CD4-positive, alpha-beta T cell treated with Interleukin-15 for 1 hour (primary cell): ENCODE measurements at places on chromosomes 7 and 10.

GRCh38 chr10:89241486-89242344, 9.9 kb downstream of the LIPA start:
- DNase-seq, result no peak

GRCh38 chr10:104104926-104105325, 17.0 kb upstream of the SFR1 start:
- no peak for DNase-seq

- DNase-seq, result no peak
These were observed 30.9 kb upstream of the STEAP4 start for GRCh38 chr7:88337572-88337971.

- DNase-seq, result no peak
These were observed 187.5 kb downstream of the GPAM start for GRCh38 chr10:111996103-111996502.

DNA sequence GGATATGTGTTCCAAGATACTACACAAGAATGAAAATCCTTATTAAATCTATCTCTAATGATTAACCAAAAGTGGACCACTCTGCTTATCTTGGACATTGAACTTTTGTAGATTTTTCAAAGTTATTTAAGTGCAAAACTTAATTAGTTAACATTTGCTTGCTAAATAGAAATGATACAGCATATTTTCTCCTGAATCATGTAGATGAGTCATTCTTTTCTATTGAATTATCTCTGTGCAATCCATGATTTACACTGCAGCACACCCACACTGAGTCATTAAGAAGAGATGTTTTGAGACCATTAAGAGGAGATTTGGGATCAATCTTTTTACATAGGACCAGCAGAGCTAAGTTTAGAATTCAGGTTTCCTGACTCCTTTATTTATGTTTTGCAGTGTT, 6.6 kb upstream of the ABCC2 start:
- no peak for DNase-seq
